Dorsolateral prefrontal cortex (tissue), 122 donors: ENCODE measurements at places on chromosomes 6 and 20. TPM values are rescaled to one million over a fixed set of nuclear protein-coding genes. Genes with fewer than 3 reads are reported as not detected.

SLC22A16 gene
- not detected for total RNA-seq

FGD2 gene
- total RNA-seq: 16.5 TPM

GPR63 gene
- 8.8 TPM for total RNA-seq

LCA5 gene
- total RNA-seq: 9.8 TPM

GNMT gene
- total RNA-seq: 2.0 TPM

LHFPL5 gene
- total RNA-seq: 7.5 TPM

IL17A gene
- not detected for total RNA-seq

TENT5A gene
- total RNA-seq: 2.4 TPM

MUC22 gene
- not detected for total RNA-seq

OPRL1 gene
- 19.8 TPM for total RNA-seq

BPIFB2 gene
- not detected for total RNA-seq

MAP7 gene
- total RNA-seq: 74.3 TPM

SSTR4 gene
- total RNA-seq: 1.0 TPM

DZANK1 gene
- total RNA-seq: 7.8 TPM

CITED2 gene
- total RNA-seq: 58.8 TPM

MMP24 gene
- total RNA-seq: 16.6 TPM

KIAA1755 gene
- 27.3 TPM for total RNA-seq

MCCD1 gene
- not detected for total RNA-seq

PCMT1 gene
- total RNA-seq: 212 TPM

GFOD1 gene
- total RNA-seq: 119 TPM

PTPRT gene
- 139 TPM for total RNA-seq

RHAG gene
- total RNA-seq: not detected

FAM83D gene
- total RNA-seq: 1.3 TPM

FUT9 gene
- 58.4 TPM for total RNA-seq

PRSS16 gene
- 6.6 TPM for total RNA-seq

TMEM74B gene
- total RNA-seq: 18.4 TPM

MTO1 gene
- 32.6 TPM for total RNA-seq

C6orf58 gene
- not detected for total RNA-seq

ABHD16B gene
- not detected for total RNA-seq

STX11 gene
- 1.3 TPM for total RNA-seq

MYMX gene
- not detected for total RNA-seq

SAMD5 gene
- 1.7 TPM for total RNA-seq

FNDC11 gene
- 0.23 TPM for total RNA-seq

LY6G6F gene
- total RNA-seq: not detected

KHDRBS2 gene
- total RNA-seq: 33.8 TPM

KCNK5 gene
- total RNA-seq: not detected

LAMA4 gene
- total RNA-seq: 46.8 TPM

GNAS-AS1 gene
- total RNA-seq: 1.6 TPM

SLPI gene
- not detected for total RNA-seq

POPDC3 gene
- total RNA-seq: 22.0 TPM

NKAIN2 gene
- total RNA-seq: 61.4 TPM

PGC gene
- total RNA-seq: not detected

MAS1 gene
- 5.4 TPM for total RNA-seq

TRIM40 gene
- total RNA-seq: not detected

CTCFL gene
- total RNA-seq: not detected

PEX3 gene
- total RNA-seq: 21.0 TPM

MYO6 gene
- 74.7 TPM for total RNA-seq

SASH1 gene
- total RNA-seq: 87.6 TPM

OXT gene
- total RNA-seq: not detected

TNF gene
- total RNA-seq: not detected

CGAS gene
- 1.1 TPM for total RNA-seq

TTLL9 gene
- 6.1 TPM for total RNA-seq

OR2J3 gene
- not detected for total RNA-seq

PLCB4 gene
- 19.9 TPM for total RNA-seq

COL11A2 gene
- 8.6 TPM for total RNA-seq

CCN5 gene
- 0.28 TPM for total RNA-seq

MEP1A gene
- not detected for total RNA-seq
